ENCODE measurements at places on chromosomes 12 and 14.
A peak's percentile ranks its signal among the peaks of the same experiment; 100 is the strongest.

DNA sequence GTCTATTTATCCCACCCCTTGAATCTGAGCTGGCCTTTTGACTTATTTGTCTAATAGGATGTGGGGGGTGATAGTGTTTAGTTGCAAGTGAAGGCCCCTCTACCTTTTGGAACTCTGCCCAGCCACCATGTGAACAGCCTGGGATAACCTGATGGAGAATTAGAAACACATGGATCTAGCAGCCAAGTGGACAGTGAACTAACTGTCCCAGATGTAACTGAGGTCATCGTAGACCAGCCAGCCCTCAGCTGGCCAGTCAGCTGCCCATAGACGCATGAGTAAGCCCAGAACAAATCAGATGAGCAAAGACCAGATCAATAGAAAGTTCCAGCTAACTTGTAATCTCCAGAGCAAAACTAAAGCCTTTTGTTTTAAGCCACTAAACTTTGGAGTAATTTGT lies 19.0 kb downstream of the KLRB1 start:
- DNase-seq: peak; percentile 19

- DNase-seq: peak; percentile 50
These were observed 116.3 kb downstream of the ZFP36L1 start for GRCh38 chr14:68676511-68676943.

GRCh38 chr12:116319898-116320621 lies 42.6 kb upstream of the MED13L start:
- DNase-seq: peak; percentile 65

- peak; percentile 85 for DNase-seq
These were observed 15.8 kb upstream of the CPNE8 start for GRCh38 chr12:38921025-38921677.

DNA sequence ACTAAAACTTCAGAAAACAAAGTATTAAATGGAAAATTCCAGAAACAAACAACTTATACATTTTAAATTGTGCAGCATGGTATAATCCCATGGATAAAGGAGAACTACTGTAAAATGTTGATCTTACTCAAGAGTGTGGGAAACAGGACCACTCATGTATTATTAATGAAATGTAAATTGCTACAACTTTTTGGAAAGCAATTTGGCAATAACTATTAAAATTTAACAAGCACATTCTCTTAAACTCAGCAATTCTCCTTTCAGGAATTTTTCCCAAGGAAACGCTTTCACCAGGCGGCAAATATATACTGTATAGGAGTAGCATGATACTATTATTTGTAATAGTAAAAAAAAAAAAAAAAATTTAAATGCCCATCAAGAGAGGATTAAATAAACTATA lies 284.5 kb upstream of the AMIGO2 start:
- no peak for DNase-seq

Data from hepatocyte (in vitro differentiated cells).